Small intestine (tissue), 16 donors: ENCODE measurements at places on chromosomes 16 and 17. TPM values are rescaled to one million over a fixed set of nuclear protein-coding genes. Genes with fewer than 3 reads are reported as not detected.
A peak's percentile ranks its signal among the peaks of the same experiment; 100 is the strongest.

GRCh38 chr16:11256661-11257130 is 692 bp upstream of the SOCS1 start:
- DNase-seq: peak; percentile 69

DNA sequence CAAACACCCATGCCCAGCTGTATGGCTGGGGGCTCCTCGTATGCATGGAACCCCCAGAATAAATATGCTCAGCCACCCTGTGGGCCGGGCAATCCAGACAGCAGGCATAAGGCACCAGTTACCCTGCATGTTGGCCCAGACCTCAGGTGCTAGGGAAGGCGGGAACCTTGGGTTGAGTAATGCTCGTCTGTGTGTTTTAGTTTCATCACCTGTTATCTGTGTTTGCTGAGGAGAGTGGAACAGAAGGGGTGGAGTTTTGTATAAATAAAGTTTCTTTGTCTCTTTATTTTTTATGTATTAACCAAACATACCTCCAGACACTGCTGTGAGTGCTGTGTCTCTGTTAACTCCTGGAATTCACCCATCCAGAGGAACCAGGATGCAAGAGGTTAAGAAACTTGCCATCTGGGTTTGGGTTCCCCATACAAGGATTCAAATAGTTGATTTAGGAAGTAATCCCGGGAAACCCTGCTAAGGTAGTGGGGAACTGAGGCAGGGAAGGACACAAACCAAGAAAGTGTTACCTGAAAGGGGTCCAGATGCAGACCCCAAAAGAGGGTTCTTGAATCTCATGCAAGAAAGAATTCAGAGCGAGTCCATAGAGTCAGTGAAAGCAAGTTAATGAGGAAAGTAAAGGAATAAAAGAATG is 37.4 kb upstream of the IL21R start:
- DNase-seq: peak; percentile 87

GRCh38 chr17:75640556-75641119 is 7.4 kb downstream of the SMIM5 start:
- DNase-seq: no peak

- DNase-seq: no peak
These were observed 2.3 kb upstream of the WNT3 start for GRCh38 chr17:46820592-46821450.

- DNase-seq: peak; percentile 80
These were observed 27.7 kb downstream of the RTN4RL1 start for GRCh38 chr17:1997289-1997926.

- DNase-seq: no peak
These were observed 5.8 kb downstream of the SCGB1C2 start for GRCh38 chr17:142876-143784.

DNA sequence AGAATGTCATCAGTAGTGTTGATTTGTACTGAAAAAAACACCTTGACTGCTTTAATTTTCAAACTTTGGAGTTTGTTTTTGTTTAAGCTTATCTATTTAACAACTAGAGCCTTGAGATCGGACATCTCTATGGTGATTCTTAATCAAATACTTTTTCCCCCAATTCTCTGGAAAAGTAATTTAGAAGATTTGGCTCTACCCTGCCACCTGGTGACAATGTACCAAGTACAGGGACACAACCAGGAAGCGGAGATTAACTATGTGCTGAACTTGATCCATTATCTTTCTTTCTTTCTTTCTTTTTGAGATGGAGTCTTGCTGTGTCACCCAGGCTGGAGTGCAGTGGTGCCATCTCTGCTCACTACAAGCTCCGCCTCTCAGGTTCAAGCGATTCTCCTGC is 30.8 kb downstream of the USP43 start:
- peak; percentile 23 for DNase-seq

DNA sequence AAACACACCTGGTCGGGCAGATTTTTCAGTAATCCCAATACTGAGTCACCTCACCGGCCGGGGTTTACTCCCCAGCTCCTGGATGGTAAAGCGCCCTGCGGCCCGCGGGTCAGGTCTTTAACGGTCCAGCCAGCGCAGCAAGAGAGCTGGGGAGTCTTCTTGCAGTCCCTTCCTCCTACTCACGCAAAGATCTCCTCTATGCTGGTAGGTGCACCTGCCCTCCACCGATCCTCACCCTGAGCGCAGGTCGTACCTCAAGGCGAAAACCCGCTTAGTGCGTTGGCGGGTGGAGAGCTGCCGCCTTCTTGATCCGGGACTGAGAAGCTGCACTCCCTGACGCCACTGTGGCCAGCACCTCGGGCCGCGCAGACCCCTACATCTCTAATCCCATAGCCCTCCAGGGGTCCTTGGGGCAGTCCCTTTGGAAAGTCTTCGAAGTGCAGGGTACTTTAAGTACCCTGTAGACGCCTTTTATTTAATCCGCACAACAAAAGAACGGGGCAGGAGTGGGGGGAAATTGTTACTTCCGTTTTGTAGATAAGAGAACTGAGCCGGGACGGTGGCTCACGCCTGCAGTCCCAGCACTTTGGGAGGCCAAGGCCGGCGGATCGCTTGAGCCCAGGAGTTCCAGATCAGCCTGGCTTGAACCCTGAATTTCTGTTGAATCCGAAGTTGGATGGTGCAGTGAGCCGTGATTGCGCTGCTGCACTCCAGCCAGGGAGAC is 10.4 kb upstream of the HOXB13 start:
- no peak for DNase-seq

DNA sequence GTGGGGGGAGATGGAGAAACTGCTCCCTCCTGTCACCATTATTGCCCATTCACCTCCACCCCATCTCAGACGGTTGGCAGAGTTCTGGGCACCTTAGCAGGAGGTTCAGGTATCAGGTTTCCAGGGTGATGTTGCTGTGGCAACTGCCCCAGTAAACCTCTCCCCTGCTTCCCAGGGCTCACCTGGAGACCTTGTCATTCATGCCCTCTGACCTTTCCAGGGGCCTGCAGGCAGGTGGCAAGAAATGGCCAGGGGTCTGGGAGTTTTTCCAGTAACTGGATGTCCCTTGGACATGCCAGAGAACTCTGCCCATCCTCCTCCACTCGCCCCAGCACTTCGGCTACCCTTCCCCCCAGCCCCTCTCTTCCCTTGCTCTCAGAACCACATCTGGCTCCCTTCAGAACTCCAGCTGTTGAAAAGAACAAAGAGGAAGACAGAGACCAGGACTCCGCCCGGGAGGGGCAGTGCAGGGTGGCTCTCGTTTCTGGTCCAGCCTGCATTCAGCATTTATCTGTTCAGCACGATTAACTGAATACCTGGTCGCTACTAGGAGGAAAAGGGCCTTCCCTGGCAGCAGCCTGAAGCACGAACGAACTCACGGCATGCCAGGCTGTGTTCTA is 8.5 kb downstream of the MLLT6 start:
- DNase-seq: no peak

DNA sequence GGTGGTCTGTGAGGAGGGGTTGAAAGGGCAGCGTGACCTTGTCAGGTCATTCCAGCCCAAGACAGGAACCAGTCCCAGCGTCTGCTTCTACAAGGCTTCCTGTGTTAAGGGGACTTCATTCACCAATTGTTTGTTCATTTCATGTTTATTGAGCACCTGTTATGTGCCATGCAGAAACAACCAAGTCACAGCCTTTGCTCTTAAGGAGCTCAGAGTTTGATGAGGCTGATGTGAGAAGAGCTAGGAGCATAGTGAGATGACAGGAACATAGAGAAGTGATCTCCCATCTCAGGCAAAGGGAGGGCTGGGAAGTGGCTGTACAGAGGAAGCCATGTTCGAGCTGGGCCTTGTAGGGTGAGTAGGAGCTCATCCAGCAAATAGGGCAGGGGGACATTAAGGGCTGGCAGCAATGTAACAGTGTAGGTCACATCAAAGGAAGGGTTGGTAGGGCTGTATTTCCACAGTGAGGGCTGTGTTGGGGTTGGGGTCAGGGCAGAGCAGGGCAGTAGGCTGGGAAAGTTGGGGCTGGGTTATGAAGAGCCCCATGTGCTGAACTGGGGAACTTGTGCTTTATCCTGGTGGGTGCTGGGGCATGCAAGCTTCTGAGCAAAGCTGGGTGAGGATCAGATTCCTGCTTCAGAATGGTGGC is 79.8 kb downstream of the ARHGAP23 start:
- no peak for DNase-seq

GRCh38 chr16:66786551-66786950 is 14.8 kb downstream of the TERB1 start:
- DNase-seq: no peak

GRCh38 chr16:56120447-56121155 is 70.7 kb upstream of the GNAO1 start:
- DNase-seq: no peak

GRCh38 chr17:30117675-30118081 is 1.1 kb downstream of the NSRP1 start:
- DNase-seq: no peak

DNA sequence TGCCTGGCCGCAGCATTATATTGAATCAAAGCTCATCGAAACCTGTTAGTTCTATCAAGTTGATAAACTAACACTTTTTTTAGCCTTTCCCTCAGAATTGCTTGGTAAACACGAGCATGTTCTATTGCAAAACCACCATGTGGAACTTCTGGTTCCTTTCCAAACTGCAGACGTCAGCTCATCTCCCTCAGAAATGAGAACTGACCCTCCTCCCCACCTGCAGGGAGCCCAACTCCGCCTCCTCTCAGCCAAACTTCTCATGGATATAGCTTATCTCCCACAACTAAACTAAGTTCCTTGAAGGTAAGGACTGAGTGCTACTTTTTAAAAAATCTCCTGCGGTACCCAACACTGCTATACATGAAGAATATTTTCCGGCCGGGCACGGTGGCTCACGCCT is 6.7 kb downstream of the SHMT1 start:
- no peak for DNase-seq

DNA sequence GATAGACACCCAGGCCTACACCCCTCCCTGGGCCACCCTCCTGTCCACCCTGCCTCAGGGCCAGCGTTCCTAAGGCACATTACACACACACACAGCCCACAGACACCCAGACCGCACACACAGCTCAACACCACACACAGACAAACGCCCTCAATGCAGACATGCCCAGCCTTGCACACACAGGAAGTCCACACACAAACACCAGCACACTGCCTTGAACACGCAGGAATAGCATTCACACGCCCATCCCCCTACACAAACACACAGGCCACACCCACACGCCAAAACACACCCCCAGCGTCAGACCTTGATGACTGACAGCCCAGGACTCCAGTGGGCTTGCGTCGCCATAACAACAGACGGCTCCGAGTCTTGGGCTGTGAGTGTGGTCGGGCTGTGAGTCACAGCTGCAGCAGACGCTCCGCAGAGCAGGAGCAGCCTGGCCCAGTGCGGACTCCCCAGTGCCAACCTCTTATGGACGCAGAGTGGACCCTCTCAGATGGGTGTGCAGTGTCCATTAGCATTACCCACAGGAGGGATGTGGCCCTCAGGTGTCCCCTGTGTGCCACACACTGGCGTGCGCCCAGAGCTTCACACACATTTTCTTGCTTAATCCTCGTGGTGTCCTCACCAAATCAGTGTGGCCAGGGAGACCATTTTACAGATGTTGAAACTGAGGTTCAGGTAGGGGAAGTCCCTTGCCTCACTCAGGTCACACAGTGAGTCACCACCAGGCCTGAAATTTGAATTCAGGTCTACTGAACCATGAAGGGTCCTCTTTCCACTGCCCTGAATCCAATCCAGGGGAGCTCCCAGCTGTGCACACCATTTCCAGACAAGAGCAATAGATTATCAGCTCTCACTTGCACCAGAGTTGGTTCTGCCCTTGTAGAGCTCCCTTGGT is 17.8 kb upstream of the RAI1 start:
- peak; percentile 62 for DNase-seq

DNA sequence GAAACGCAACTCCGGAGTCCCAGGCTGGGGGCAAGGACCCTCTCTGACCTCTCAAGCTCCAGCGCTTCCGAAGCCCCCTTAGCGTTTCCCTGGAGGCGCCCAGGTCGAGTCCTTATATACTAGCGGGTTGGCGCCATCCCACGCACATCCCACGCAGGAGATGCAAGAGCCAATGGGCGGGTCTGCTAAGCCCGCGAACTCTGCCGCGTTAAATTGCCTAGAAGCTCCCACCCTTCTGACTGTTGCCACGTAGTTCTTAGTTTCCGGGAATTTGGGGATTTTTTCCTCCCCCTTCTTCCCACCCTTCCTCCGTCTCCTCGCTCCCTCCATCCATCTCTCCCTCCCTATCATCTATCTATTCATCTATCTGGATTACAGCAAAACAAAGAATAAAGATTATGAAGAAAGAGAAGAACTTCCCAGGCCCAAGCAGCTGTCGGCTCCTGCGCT is at the start of gene SLFN11:
Gene SLFN11 (minus strand): TSS at position 88 of the 450 bp plus-strand sequence. CDS start 9,814 bp downstream, outside the sequence.
- DNase-seq: peak; percentile 51

DNA sequence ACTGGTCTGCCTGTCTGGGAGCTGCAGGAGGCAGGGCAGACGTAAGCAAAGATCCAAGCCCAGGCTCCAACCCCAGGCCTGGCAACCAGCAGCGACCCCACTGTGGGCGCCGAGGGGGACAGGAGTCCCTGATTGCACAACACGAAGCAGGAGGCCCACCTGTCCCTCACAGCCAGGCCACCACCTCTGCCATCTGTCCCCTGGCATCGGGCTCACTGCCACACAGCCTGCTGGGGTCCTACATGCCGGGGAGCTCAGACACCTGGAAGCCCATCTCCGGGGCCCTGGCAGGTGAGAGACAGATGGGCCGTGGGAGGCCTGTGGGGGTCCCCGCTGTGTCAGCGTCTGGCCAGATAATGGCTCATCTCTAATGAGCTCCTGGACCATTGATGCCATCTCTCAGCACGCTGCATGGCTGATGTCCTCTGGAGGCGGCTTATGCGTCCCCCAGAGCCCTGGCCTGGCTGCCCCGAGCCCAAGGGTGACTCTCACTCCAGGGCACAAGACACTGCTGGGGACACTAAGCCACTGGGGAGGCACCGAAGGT is 11.3 kb upstream of the RASD1 start:
- no peak for DNase-seq

DNA sequence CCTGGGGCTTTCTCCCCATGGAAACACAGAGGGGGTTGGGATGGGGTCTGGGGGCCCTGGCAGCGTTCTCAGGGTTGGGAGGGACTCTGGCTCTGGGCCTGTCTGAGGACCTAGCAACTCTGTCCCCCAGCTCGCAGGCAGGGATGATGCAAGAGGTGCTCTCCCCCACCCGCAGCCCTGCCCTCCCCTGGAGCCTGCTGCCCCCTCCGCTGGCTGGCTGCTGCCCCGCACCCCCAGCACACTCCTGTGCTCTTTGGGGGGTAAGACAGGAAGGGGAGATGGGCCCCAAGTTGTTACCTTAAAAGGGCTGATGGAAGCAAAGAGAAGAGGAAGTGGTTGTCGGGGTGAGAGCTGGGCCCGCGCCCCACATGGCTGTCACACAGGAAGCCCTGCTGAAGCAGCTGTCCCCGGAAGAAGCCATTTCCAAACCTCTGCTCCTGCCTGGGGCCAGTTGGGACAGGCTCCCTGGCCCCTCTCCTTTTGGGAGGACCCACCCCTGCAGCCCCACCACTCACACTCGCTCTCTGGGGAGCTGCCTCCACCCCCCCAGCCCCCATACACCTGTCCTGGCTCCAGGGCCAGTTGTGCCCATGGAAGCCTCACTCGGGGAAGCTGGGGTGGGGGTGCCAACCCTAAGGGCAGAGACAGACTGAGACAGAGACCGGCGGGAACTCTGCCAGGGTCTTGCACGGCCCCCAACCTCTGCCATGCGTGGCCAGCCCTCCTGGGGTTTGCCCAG is 2.5 kb downstream of the CORO1A start:
- peak; percentile 72 for DNase-seq

GRCh38 chr16:24729951-24730815 is 732 bp downstream of the TNRC6A start:
- DNase-seq: no peak

Gene BICDL2
- 19.1 TPM for polyA plus RNA-seq

Gene ZFP3
- 9.5 TPM for polyA plus RNA-seq

Gene ABI3
- polyA plus RNA-seq: 8.6 TPM

Gene PDILT
- not detected for polyA plus RNA-seq

Gene KRTAP9-8
- polyA plus RNA-seq: not detected

Gene CCL1
- polyA plus RNA-seq: not detected

Gene PGAP3
- 20.6 TPM for polyA plus RNA-seq

Gene ICAM2
- polyA plus RNA-seq: 40.1 TPM

Gene RND2
- 0.67 TPM for polyA plus RNA-seq

Gene CMTM2
- not detected for polyA plus RNA-seq
